ENCODE measurements at places on chromosomes 13 and 19.

DNA sequence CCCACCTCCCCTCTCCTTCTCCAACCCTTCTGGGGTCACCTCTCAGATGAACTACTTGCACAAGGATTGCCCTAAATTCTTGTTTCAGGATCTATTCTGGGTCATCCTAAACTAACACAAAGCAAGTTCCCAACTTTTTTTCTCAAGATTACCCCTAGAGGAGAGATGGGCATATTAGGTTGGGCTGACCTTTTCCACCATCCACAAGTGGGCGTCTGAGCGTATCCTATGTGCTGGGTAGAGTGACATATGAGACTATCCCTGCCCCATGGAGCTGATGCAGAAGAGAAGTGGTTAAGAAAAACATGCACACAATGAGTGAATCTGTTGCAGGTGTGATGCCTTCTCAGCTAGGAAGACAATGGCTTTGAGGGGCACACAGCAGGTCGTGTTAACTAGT is 132.7 kb downstream of the CACNA1A start:
- DNase-seq: no peak

- DNase-seq: no peak
Measured at GRCh38 chr19:49786376-49786820, 19.6 kb downstream of the AP2A1 start.

- no peak for DNase-seq
Measured at GRCh38 chr13:102701331-102701730, 6.5 kb upstream of the METTL21C start.

DNA sequence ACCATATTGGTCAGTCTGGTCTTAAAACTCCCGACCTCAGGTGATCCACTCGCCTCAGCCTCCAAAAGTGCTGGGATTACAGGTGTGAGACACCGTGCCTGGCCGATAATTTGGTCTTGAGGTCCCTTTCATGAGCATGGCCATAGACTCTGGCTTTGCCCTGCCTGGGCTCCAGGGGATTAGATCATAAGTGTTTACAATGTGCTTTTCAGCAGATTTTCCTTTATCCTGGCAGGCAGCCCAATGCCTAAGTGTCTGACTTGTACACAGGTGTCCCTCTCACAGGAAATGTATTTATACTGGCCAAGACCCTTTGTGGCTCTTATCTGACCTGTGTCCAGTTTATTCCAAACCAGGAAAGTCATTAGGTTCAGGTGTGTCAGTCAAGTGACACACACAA is 15.9 kb downstream of the BCAM start:
- peak; percentile 73 for DNase-seq

DNA sequence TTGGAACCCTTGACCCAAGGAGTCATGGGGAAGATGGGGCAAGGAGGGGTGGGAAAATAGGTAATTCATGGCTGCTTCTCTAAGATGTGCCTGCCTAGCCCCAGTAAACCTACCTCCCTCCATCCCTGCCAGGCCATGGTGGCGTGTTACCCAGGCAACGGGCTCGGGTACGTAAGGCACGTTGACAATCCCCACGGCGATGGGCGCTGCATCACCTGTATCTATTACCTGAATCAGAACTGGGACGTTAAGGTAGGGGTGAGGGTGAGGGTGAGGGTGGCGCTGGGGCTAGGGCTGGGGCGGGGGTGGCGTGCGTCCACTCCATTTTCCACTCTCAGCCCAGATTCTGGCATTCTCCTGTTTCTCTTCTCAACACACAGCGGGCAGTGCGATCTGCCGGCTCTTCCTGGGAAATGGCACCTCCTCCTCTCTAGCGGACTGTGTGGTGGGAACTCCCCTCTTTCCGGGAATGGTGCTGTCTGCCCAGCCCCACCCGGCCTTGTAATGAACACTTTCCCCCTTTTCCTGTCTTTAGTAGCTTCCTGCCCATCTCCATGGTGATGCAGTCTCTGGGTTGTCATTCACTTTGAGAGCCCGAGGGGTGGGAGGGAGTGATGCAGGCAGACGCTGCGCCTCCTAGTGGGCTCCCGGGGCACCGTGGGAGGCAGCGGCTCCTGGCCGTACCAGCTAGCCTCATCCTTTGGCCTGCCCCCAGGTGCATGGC is 7.6 kb downstream of the EGLN2 start:
- no peak for DNase-seq

- DNase-seq: no peak
Measured at GRCh38 chr13:90547272-90547790, 800.2 kb upstream of the MIR17HG start.

DNA sequence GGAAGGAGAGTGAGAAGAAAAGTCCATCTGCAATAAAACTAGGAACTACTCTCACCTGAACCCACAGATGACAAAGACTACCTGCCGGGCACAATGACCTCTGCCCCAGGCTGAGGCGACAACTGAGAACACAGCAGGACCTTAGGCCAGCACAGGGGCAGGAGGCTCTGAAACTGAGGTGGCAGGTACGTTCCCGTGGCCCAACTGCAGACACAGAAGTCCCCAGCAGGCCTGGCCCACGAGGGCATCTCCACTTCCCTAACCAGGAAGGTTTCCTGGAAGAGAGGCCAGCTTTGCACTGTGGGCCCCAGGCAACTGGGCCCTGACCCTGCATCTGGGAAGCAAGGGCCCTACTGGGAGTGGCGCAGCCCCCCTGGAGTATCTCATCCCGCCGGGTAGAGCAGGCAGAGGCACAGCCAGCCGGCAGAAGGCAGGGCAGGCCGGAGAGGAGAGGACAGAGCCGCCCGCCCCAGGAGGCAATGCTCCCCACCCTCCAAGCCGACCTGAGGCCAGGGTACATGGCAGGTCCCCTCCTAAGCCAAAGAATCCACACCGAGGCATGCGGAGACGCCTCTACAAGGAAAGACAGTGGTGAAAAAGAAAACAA is 32.7 kb downstream of the STK24 start:
- no peak for DNase-seq

DNA sequence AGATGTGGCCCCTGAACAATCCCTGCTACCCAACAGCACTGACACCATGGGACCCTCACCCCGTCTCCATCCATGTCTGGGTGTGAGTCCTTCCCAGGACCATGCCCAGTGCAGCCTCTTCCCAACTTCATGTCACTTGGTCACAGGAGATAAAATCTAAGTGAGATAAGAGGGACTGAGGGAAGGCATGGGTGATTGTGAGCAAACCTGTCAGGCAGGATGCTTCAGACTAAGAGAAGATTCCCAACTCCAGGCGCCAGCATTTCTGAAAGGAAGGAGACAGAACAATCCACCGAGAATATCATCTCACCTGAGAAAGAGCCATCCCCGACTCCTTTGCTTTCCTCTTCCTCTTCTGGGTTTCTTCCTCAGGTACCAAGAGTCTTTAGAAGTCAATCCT is 7.5 kb downstream of the ZNF320 start:
- no peak for DNase-seq

- DNase-seq: peak; percentile 77
Measured at GRCh38 chr13:26184791-26185250, 37.3 kb downstream of the RNF6 start.

- no peak for DNase-seq
Measured at GRCh38 chr19:56838024-56838908, 2.3 kb downstream of the PEG3 start.

GRCh38 chr19:20250121-20250520 is 83.1 kb downstream of the ZNF486 start:
- no peak for DNase-seq

- DNase-seq: no peak
Measured at GRCh38 chr13:94914895-94915294, 202.6 kb upstream of the SOX21 start.

GRCh38 chr19:29303069-29303718 is 90.2 kb upstream of the UQCRFS1 start:
- no peak for DNase-seq

DNA sequence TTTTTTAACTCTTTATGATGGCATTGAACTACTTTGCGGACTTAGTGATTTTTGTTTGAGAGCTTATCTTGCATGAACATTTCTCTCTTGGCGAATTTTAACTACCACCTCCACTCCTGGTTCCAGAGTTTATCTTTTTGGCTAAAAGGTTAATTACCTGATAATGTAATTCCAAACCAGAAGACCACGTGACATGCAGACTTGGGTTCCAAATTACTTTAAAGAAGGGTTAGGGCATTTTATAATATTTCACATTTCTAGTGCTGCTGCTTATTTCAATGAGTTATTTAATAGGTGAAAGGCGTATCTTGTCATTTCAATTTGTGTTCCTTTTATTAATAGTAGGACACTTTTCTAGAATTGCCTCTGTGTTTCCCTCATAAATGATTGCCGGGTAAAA is 52.0 kb downstream of the TDRD12 start:
- DNase-seq: no peak

GRCh38 chr13:84978851-84979250 is 820.4 kb downstream of the SLITRK6 start:
- no peak for DNase-seq

DNA sequence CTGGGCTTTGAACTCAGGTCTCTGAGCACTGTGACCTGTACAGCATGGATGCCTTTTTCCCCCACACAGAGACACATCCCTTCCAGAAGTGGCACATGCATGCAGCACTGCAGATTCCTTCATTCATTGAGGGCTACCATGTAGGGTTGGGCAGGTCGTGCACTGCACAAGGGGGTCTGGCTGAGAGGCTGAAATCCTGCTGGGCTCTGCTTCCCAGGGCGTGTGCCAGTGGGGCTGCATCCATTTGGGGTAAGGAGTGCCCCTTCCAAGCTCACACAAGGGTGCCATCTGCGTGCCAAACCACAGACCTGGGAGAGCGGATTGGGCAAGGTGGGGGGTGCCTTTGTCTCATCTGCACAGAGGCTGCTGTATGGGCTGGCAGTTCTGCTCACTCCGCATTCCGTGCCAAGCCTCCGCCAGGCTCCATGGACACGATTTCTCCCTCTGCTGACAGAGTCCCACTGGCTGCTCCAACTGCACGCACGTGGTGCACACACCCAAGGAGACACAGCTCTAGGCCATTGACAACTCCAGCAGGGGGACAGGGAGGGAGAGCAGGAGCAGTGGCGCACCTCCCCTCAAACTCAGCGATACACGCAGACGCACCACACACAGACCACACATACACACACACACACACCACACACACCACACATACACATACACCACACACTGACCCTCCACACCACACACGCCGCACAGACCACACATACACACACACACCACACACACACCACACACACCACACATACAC is 4.5 kb upstream of the SHISA7 start:
- no peak for DNase-seq

DNA sequence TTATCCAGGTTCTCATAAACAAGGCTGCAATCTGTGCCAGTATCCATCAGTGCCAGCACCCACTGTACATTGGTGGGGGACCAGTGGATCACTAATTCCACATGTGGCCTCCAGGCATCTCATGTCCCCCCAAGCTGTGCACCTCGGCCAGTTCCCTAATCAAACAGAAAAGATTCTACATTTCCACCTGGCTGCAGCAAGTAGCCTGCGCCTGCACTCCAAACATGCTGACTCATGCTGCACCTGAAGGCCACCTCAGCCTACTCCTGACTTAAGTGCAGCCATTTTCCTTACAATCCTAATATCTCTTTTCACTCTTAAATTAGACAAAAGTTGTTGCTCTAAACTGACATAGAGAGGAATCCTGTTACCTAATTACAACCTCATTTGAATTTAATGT is 729.4 kb upstream of the MIR17HG start:
- no peak for DNase-seq

DNA sequence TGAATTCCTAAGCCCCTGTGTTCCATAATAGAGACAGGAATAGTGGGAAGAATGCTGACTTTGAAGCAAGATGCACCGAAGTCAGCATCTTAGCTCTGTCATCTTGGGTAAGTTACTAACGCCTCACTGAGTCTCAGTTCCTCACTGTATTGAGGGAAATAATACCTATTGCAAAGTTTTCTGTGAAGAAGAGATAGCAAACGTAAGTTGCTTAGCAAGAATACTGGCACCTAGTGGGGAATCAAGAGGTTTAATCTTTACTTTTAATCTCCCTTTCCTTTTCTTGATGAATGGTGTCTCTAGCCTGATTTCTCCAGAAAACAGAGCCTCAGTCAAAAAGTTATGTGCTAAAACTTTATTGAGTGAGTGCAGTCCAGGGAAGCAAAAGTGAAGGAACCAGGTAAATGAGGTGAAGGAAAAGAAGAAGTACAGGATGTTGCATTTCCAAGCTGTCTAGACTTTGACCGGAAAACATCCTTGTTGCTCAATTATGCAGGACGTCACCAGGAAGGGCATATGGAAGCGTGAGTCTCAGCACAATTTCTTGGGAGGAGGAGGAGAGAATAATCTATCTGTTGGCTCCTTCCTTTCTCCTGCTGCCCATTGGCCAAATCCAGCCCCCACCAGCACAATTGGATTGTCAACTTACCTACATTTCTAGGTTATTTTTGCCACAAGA is 210.0 kb downstream of the B3GLCT start:
- DNase-seq: no peak

DNA sequence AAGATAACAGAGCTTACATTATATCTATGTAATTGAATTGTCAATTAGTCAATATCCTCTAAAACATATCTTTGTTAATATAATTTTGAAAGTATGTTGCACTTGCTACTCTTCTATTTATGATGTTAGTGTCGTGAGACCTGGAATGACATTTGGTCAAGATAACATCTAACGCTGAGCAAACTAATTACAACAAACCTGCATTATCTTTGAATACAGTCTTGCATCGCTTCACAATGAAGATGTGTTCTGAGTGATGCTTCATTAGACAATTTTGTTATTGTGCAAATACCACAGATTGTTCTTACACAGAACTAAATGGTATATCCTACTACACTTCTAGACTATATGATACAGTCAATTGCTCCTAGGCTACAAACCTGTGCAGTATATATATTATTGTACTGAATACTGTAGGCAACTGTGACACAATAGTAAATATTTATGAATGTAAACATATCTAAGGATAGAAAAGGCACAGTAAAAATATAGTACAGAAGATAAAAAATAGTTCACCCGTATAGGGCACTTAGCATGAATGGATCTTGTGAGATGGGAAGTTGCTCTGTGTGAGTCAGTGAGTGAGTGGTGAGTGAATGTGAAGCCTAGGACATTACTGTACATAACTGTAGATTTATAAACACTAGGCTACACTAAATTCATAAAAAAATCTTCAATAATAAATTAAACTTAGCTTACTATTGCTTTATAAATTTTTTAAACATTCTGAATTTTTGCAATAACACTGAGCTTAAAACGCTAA is 1773.8 kb downstream of the PCDH9 start:
- peak; percentile 22 for DNase-seq

GRCh38 chr13:37047032-37047431 is 12.5 kb downstream of the SUPT20H start:
- no peak for DNase-seq

DNA sequence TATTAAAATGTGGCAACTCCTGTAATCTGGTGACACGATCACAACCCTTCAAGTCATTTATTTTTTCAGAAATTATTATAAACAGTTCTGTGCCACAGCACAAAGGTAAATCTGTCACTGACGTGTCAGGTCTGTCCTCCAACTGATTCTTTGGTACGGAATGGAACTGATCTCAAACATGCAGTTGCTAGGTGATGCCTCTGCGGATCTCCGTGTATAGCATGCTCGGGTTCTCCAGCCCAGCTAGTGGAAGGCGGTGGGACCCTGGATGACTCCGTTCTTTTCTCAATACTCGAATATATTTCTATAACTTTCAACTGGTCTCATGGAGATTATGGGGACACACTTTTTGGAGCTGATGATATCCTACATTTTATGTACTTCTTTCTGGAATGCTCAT is 11.0 kb downstream of the RANBP3 start:
- no peak for DNase-seq

- DNase-seq: no peak
Measured at GRCh38 chr13:101332583-101332982, 83.7 kb downstream of the NALCN start.

GRCh38 chr13:101552286-101552685 is 99.8 kb downstream of the ITGBL1 start:
- no peak for DNase-seq

GRCh38 chr13:20536992-20537391 is 11.3 kb upstream of the CRYL1 start:
- no peak for DNase-seq

- no peak for DNase-seq
Measured at GRCh38 chr19:55579766-55580621, 654 bp downstream of the ZNF579 start.
